ENCODE measurements at places on chromosomes 2 and 18. TPM values are rescaled to one million over a fixed set of nuclear protein-coding genes. Genes with fewer than 3 reads are reported as not detected.

The SCTR gene
- not detected for total RNA-seq

The ABCG8 gene
- not detected for total RNA-seq

The DTNA gene
- total RNA-seq = 32.7 TPM

The CCDC121 gene
- 1.5 TPM for total RNA-seq

The UGT1A6 gene
- not detected for total RNA-seq

The ICA1L gene
- 3.4 TPM for total RNA-seq

The LYG2 gene
- not detected for total RNA-seq

The IL37 gene
- total RNA-seq = not detected

The CPLX4 gene
- total RNA-seq = not detected

The IL1RL1 gene
- total RNA-seq = not detected

The LBX2 gene
- total RNA-seq = 0.55 TPM

The NT5C1B gene
- not detected for total RNA-seq

The HOXD9 gene
- total RNA-seq = not detected

The CYBRD1 gene
- total RNA-seq = 12.6 TPM

The ATP6V1C2 gene
- total RNA-seq = 0.74 TPM

The SERPINB13 gene
- total RNA-seq = not detected

The SERPINB3 gene
- total RNA-seq = 0.17 TPM

The GKN1 gene
- total RNA-seq = not detected

The GMCL1 gene
- total RNA-seq = 26.1 TPM

The FZD7 gene
- total RNA-seq = 246 TPM

The DNAJC5G gene
- 1.4 TPM for total RNA-seq

The IL1B gene
- not detected for total RNA-seq

The DCDC2C gene
- not detected for total RNA-seq

The CXCR2 gene
- 1.6 TPM for total RNA-seq

The FOSL2 gene
- 4.5 TPM for total RNA-seq

The ABCG5 gene
- total RNA-seq = not detected

The STPG4 gene
- total RNA-seq = 0.28 TPM

The UGT1A8 gene
- total RNA-seq = not detected

The CCDC148 gene
- total RNA-seq = 1.3 TPM

The APCDD1 gene
- total RNA-seq = 3.0 TPM

The DRC1 gene
- total RNA-seq = not detected

The LRATD1 gene
- 2.3 TPM for total RNA-seq

The AQP12B gene
- total RNA-seq = not detected

The EN1 gene
- total RNA-seq = not detected

The RBKS gene
- 1.1 TPM for total RNA-seq

The MEP1B gene
- total RNA-seq = not detected

The IL1R1 gene
- 0.46 TPM for total RNA-seq

The GEN1 gene
- 19.2 TPM for total RNA-seq

The ALPP gene
- total RNA-seq = 0.15 TPM

The SPC25 gene
- total RNA-seq = 35.8 TPM

The WDR75 gene
- 69.3 TPM for total RNA-seq

The CTAGE1 gene
- total RNA-seq = not detected

The RAD51AP2 gene
- 0.08 TPM for total RNA-seq

The PROM2 gene
- 3.8 TPM for total RNA-seq

The KCNK3 gene
- 0.30 TPM for total RNA-seq

The NGEF gene
- 3.2 TPM for total RNA-seq

The CLEC4F gene
- total RNA-seq = not detected

The C2orf78 gene
- total RNA-seq = 0.39 TPM

The RAB17 gene
- 83.8 TPM for total RNA-seq

The POTEC gene
- total RNA-seq = 0.07 TPM

The SLC19A3 gene
- total RNA-seq = 5.9 TPM

The ZNG1B gene
- total RNA-seq = 32.7 TPM

The RNF125 gene
- total RNA-seq = 14.3 TPM

The SNX17 gene
- total RNA-seq = 54.9 TPM

The ATG9A gene
- 43.6 TPM for total RNA-seq

The COL4A3 gene
- total RNA-seq = 0.34 TPM

Measured in H1 (cell line).